ENCODE measurements at places on chromosomes 6 and 20.

- DNase-seq = no peak
Observed at GRCh38 chr20:36644706-36645095, 1.3 kb downstream of the SLA2 start.

DNA sequence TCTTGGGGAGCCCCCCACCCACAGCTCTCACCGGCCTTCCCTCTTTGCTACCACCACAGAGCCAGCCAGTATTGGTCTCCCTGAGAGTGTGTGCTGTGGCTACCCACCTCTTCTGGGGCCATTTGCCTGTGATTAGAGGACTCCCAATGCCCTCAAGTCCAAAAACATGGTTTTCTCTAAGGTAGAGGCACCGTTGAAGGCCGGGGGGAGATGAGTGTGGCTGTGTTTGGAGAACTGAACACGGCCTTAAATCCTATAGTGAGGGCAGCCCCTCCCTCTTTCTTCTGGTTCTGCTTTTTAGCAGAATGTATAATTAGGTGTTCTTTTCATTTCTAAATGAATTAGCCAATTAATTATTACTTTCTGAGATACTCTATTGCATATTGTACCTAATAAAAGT lies 2.5 kb downstream of the CCR6 start:
- DNase-seq = no peak

DNA sequence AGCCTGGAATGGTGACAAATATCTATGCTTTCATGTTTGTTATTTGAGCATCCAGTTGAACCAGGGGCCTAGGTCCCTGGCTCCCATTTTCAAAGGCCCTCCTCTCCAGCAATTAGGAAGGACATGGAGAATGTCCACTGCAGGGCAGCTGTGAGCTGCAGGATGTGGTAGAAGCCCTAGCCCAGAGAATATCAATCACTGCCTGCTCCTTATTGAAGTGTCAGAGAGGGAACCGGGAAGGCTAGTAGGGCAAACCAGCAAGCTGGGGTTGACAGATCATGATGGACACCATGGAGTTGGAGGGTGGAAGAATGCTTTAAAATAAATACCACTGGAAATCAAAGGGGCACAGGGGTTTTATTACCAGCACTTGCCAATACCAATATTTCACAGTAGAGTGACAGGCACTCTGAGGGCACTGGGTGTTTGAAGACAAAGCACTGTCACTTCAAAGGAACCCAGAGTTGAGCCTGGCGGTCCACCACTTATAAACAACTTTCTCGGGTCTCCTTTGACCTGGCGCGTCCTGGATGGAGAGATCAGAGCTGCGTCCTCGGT lies 47.7 kb downstream of the ZNF831 start:
- no peak for DNase-seq

DNA sequence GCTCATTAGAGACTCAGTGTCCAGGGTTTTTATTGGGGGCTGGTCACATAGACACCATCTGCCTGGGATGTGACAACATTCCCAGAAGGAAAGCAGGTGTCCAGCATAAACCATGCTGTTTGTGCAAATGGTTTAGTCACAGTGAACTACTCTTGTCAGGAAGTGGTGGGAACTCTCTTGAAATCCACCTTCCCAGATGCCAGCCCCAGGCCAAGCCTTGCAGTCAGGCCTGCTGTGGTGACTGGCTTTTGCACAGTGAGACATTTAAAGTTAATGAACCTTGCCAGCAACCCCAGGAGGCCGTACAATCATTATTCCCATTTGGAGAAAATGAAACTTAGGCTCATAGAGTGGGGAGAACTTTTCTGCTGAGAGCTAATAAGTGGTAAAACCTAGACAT lies 242.5 kb upstream of the KCNG1 start:
- no peak for DNase-seq
